ENCODE measurements at places on chromosomes 12 and 14. TPM values are rescaled to one million over a fixed set of nuclear protein-coding genes. Genes with fewer than 3 reads are reported as not detected.

CDKN1B gene
- 30.6 TPM for total RNA-seq

LYZ gene
- not detected for total RNA-seq

TSPAN9 gene
- total RNA-seq, result 17.2 TPM

CAPZA3 gene
- not detected for total RNA-seq

HOXC6 gene
- total RNA-seq, result not detected

COCH gene
- total RNA-seq, result 20.6 TPM

CMA1 gene
- total RNA-seq, result not detected

KLHL42 gene
- total RNA-seq, result 25.8 TPM

CD69 gene
- not detected for total RNA-seq

TAS2R10 gene
- 3.6 TPM for total RNA-seq

CEP290 gene
- 12.1 TPM for total RNA-seq

DNA sequence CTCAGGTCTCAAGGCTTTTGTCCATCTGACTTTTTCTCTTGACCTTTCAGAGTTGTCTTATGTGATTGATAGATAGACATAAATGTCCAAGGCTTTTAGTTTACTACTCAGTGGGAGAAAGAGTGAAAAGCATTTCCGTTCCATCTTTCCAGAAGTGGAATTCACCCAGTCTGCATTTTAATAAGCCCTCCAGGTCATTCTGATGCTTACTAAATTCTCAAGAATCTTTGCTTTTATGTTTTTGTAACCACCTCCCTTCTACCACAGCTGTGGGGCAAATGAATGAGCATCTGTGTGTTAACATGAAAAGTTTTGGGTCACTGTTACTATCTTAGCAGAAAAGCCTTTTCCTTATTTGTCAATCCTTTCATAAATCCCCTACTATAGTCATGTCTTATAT is 251.4 kb downstream of the LRIG3 start:
- no peak overlapping the region for H3K4me3 ChIP-seq
- no peaks in the 10 kb centered on the region for H3K27me3 ChIP-seq
- H3K4me1 ChIP-seq, result peaks cover 14% of the 10 kb centered on the region
- H3K36me3 ChIP-seq, result no peaks in the 10 kb centered on the region
- DNase-seq, result no peak

- peak overlapping the region; percentile 56 for H3K4me3 ChIP-seq
- H3K4me1 ChIP-seq, result 0 out of 2 replicates have a peak, but pooled peaks cover 3% of the 10 kb centered on the region
- no peaks in the 10 kb centered on the region for H3K27me3 ChIP-seq
- no peaks in the 10 kb centered on the region for H3K36me3 ChIP-seq
- no peak for DNase-seq
- H3K27ac ChIP-seq, result no peak overlapping the region
These were observed 831 bp upstream of the RPS6KA5 start for GRCh38 chr14:91061056-91061887.

DNA sequence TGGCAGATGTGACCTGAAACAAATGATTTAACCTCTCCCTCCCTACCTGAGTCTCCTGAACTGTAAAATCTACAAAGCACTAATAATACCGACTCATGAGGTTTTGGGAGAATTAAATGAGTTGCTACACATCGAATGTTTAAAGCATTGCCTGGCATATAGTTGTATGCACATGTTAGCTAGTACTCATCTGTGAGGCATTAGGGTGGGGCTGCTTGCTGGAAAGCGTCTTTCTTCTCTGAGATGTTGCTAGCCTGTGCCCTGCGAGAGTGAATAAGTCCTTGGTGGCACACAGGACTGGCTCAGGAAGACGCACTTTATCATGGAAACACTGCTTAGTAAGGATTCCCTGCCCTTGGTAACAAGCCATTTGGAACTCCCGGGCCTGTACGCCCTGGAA is 6.1 kb downstream of the RAPGEF3 start:
- H3K36me3 ChIP-seq, result no peaks in the 10 kb centered on the region
- H3K4me1 ChIP-seq, result peaks cover 19% of the 10 kb centered on the region
- DNase-seq, result no peak

GRCh38 chr12:56593909-56594621 is 36.1 kb downstream of the BAZ2A start:
- no peak overlapping the region for H3K4me3 ChIP-seq
- H3K36me3 ChIP-seq, result 0 out of 2 replicates have a peak, but pooled peaks cover 11% of the 10 kb centered on the region
- peaks cover 31% of the 10 kb centered on the region for H3K4me1 ChIP-seq
- no peaks in the 10 kb centered on the region for H3K27me3 ChIP-seq
- H3K27ac ChIP-seq, result peak overlapping the region; percentile 53
- DNase-seq, result peak; percentile 92

GRCh38 chr12:43883311-43883710 is 47.4 kb downstream of the TMEM117 start:
- no peaks in the 10 kb centered on the region for H3K36me3 ChIP-seq
- H3K4me3 ChIP-seq, result no peak overlapping the region
- no peak for DNase-seq
- no peak overlapping the region for H3K27ac ChIP-seq
- no peaks in the 10 kb centered on the region for H3K4me1 ChIP-seq
- H3K27me3 ChIP-seq, result no peaks in the 10 kb centered on the region

DNA sequence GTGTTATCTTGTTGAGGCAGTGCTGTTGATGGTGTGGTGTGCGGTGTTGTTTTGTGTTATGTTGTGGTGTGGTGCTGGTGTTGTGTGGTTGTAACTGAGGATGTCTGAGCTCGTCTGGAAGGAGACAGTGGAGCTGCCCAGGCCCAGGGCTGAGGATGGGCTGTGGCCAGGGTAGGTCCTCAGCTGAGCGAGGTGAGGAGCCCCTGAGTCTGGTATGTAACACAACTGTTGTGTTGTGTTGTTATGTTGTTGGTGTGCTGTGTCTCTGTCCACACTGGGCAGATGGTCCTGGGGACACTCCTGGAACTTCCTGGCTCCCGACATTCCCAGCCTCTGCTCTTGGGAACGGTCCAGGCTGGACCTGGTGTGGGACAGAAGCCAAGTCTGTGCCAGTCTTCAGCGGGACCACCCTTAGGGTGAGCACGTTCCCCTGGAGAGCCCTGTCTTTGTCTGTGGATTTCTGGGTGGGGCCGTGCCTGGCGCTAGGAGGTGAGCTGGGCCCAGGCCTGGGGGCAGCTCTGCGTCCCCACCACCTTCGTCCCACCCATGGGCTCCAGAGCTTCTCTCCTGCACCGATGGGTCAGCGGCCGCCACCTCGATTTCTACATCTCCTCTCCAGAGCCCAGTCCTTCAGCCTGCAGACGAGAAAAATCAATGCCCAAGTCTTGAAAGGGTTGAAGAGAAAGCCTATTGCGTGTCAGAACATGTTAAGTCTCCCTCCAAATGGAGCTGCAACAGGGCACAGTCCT is 27.4 kb upstream of the SFSWAP start:
- H3K27ac ChIP-seq, result no peak overlapping the region
- H3K27me3 ChIP-seq, result no peaks in the 10 kb centered on the region
- no peak for DNase-seq
- no peaks in the 10 kb centered on the region for H3K4me1 ChIP-seq

GRCh38 chr12:31228811-31229792 is 96.8 kb downstream of the SINHCAF start:
- DNase-seq, result no peak
- H3K4me3 ChIP-seq, result no peak overlapping the region
- H3K27ac ChIP-seq, result no peak overlapping the region
- peaks cover 2% of the 10 kb centered on the region for H3K4me1 ChIP-seq
- no peaks in the 10 kb centered on the region for H3K27me3 ChIP-seq

DNA sequence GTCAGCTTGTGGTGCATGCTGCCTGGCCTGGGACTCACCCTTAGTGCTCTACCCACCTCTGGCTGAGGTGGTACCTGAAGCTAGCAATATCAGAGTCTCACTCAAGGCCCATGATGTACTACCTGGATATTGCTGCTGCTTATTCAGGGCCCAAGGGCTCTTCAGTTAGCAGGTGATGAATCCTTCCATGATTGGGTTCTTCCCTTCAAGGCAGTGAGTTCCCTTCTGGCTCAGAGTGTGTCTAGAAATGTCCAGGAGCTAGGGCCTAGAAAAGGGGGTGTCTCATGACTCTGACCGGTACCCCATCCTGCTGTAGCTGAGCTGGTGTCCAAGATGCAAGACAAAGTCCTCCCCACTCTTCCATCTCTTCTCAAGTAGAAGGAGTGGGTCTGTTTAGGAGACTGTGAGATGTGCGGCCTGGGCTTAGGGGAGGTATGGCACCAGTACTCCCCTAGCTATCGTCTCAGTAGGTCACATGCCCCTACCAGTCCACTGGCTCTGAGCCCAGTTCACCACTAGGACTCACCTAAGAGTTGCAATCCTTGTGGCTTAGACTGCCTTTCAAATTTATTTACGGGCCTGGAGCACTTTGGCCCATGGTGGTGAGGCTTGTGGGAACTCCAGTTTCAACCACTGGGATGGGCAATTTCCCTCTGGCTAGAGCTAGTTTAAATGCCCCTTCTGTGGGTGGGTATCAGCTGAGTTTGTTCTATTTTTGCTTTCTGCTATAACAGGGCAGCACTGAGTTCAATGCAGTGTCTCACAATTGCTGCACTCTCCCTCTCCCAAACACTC is 12.2 kb downstream of the PRORP start:
- H3K4me3 ChIP-seq, result no peak overlapping the region
- DNase-seq, result no peak

DNA sequence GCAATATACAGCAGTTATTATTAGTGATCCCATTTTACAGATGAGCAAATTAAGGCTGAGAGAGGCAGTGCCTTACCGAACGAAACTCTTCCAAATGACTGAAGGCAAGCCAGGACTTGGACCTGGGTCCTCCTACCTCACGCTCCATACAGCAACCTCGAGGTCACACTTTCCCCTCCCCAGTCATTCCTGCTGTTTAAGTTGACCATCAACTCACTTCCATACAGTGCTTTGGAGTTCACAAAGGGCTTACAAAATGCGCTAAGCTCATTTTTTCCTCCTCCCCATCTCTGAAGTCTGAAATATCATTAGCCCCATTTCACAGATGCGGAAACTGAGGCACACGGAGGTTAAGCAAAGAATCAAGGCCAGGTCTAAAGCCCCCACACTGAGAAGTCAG is 4.3 kb downstream of the HNF1A start:
- H3K36me3 ChIP-seq, result no peaks in the 10 kb centered on the region
- DNase-seq, result no peak
- peaks cover 9% of the 10 kb centered on the region for H3K4me1 ChIP-seq
- H3K4me3 ChIP-seq, result no peak overlapping the region

GRCh38 chr14:96442355-96442754 is 50.4 kb downstream of the AK7 start:
- no peaks in the 10 kb centered on the region for H3K27me3 ChIP-seq
- no peaks in the 10 kb centered on the region for H3K36me3 ChIP-seq
- no peak for DNase-seq
- no peak overlapping the region for H3K27ac ChIP-seq
- H3K4me3 ChIP-seq, result no peak overlapping the region
- H3K4me1 ChIP-seq, result no peaks in the 10 kb centered on the region

GRCh38 chr12:117967512-117967911 is 1.3 kb downstream of the KSR2 start:
- no peak overlapping the region for H3K27ac ChIP-seq
- H3K4me3 ChIP-seq, result peak overlapping the region; percentile 88
- DNase-seq, result peak; percentile 37
- H3K4me1 ChIP-seq, result peaks cover 17% of the 10 kb centered on the region
- peaks cover 7% of the 10 kb centered on the region for H3K27me3 ChIP-seq
- H3K36me3 ChIP-seq, result peaks cover 4% of the 10 kb centered on the region

DNA sequence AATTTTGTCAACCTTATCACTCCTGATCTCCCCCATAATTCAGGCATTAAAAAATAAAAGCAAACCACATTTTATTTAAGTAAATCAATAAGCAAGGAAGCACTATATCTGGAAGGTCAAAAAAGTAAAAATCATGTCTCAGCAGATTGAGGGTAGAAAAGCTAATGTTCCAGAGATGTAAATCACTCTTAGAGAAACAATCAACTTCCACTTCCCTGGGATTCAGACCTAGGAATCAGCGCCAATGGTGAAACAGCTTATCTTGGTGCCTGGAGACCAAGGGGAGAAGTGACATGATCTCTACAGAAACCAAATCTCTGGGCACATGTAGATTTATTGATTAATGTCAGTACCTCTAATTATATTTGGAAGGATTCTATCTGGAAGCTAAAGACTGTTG is 10.9 kb upstream of the SNX6 start:
- H3K27ac ChIP-seq, result no peak overlapping the region
- H3K4me3 ChIP-seq, result no peak overlapping the region
- H3K27me3 ChIP-seq, result no peaks in the 10 kb centered on the region
- no peaks in the 10 kb centered on the region for H3K36me3 ChIP-seq
- no peak for DNase-seq

DNA sequence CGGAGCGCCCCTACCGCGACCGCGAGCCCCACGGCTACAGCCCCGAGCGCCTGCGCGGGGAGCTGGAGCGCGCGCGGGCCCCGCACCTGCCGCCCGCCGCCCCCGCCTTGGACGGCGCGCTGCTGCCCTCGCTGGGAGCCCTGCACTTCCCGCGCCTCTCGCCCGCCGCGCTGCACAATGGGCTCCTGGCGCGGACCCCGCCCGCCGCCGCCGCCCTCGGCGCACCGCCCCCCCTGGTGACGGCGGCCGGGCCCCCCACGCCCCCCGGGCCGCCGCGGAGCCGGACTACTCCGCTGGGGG is 27.0 kb downstream of the LRCOL1 start:
- H3K36me3 ChIP-seq, result no peaks in the 10 kb centered on the region
- peak overlapping the region; percentile 56 for H3K4me3 ChIP-seq
- no peak overlapping the region for H3K27ac ChIP-seq
- peaks cover 7% of the 10 kb centered on the region for H3K4me1 ChIP-seq

DNA sequence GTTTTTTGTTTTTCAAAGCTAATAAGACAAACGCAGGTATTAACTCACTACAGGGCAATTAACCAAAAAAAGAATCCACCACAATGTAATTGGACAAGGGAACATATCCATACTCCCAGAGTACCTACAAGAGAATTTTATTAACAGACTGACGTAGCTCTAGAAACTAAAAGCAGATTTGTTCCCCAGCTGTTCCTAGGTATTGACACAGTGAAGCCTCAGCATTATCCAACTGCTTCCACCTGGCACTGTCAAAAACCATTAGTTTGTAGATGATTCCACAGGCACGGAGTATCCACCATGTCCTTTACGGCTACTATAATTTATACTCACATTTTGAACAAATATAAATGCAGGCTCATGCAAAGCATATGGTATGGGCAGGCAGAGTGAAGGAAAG is 22.3 kb downstream of the PPM1H start:
- no peak overlapping the region for H3K4me3 ChIP-seq
- H3K27me3 ChIP-seq, result no peaks in the 10 kb centered on the region
- H3K27ac ChIP-seq, result no peak overlapping the region
- no peak for DNase-seq
- H3K4me1 ChIP-seq, result peaks cover 46% of the 10 kb centered on the region

GRCh38 chr12:55942055-55942454 is 11.1 kb downstream of the DGKA start:
- H3K27ac ChIP-seq, result no peak overlapping the region
- no peaks in the 10 kb centered on the region for H3K27me3 ChIP-seq
- H3K4me1 ChIP-seq, result peaks cover 5% of the 10 kb centered on the region
- no peaks in the 10 kb centered on the region for H3K36me3 ChIP-seq
- DNase-seq, result no peak
- H3K4me3 ChIP-seq, result no peak overlapping the region

DNA sequence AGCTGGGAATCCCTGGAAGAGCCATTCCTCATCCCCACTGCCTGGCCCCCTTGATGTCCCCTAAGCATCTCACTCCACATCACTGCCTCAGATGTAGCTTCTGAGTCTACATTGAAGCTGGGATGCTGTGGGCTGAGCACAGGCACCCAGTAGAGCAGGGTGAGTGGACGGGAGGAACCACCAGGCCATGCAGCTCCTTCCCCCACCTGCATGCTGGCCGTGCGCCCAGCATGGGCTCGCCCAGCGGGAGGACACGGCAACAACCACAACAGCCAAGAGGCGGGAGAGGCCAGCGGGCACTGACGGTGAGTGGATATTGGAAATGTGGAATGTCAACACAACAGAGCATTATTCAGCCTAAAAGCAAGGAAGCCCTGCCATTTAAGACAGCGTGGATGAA is 310.9 kb downstream of the ADGRD1 start:
- no peak overlapping the region for H3K4me3 ChIP-seq
- DNase-seq, result no peak
- no peak overlapping the region for H3K27ac ChIP-seq
- no peaks in the 10 kb centered on the region for H3K4me1 ChIP-seq
- H3K36me3 ChIP-seq, result no peaks in the 10 kb centered on the region
- no peaks in the 10 kb centered on the region for H3K27me3 ChIP-seq
